ENCODE measurements at places on chromosomes 3 and 15.

DNA sequence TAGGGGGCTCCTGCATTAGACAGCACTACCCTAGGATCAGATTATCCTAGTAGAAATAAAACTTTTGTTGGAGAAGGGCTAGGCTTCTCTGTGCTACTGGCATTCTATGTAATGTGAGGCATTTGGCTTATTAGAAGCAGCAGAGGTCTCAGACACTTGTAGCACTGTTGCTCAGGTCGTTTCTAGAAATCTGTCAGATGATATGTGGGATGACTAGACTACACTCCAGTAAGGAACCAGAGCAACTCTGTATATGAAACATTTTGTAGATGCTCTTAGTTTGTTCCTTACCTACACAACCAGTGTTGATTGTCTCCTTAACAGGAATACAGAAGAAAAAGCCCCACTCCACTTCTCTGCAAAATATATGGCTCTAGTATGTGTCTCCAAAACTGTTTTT is 21.9 kb upstream of the FBXL22 start:
- peaks cover 29% of the 10 kb centered on the region for H3K36me3 ChIP-seq
- no peaks in the 10 kb centered on the region for H3K27me3 ChIP-seq
- H3K4me1 ChIP-seq = peaks cover 6% of the 10 kb centered on the region
- no peak overlapping the region for H3K27ac ChIP-seq

- peaks cover 1% of the 10 kb centered on the region for H3K27me3 ChIP-seq
- DNase-seq = no peak
- no peak overlapping the region for H3K27ac ChIP-seq
- no peaks in the 10 kb centered on the region for H3K4me1 ChIP-seq
Measured at GRCh38 chr15:92452143-92452542, 58.5 kb downstream of the ST8SIA2 start.

- H3K36me3 ChIP-seq = peaks cover 3% of the 10 kb centered on the region
- H3K27ac ChIP-seq = no peak overlapping the region
- DNase-seq = no peak
- no peaks in the 10 kb centered on the region for H3K27me3 ChIP-seq
- H3K4me3 ChIP-seq = no peak overlapping the region
- H3K4me1 ChIP-seq = peaks cover 5% of the 10 kb centered on the region
Measured at GRCh38 chr3:59580996-59581395, 531.2 kb upstream of the CFAP20DC start.

- DNase-seq = no peak
- no peak overlapping the region for H3K27ac ChIP-seq
- no peak overlapping the region for H3K4me3 ChIP-seq
- peaks cover 1% of the 10 kb centered on the region for H3K27me3 ChIP-seq
- no peaks in the 10 kb centered on the region for H3K36me3 ChIP-seq
Measured at GRCh38 chr3:129211345-129211744, 27.6 kb upstream of the CNBP start.

- DNase-seq = no peak
- peaks cover 25% of the 10 kb centered on the region for H3K4me1 ChIP-seq
- H3K4me3 ChIP-seq = no peak overlapping the region
- H3K27me3 ChIP-seq = peaks cover 10% of the 10 kb centered on the region
Measured at GRCh38 chr15:33200444-33200843, 5.9 kb upstream of the FMN1 start.

- no peaks in the 10 kb centered on the region for H3K36me3 ChIP-seq
- DNase-seq = no peak
- no peak overlapping the region for H3K27ac ChIP-seq
Measured at GRCh38 chr15:41979493-41980266, 7.3 kb upstream of the EHD4 start.

GRCh38 chr15:70605606-70606410 is 157.6 kb downstream of the UACA start:
- no peak overlapping the region for H3K4me3 ChIP-seq
- H3K36me3 ChIP-seq = no peaks in the 10 kb centered on the region
- no peaks in the 10 kb centered on the region for H3K27me3 ChIP-seq
- no peaks in the 10 kb centered on the region for H3K4me1 ChIP-seq
- no peak overlapping the region for H3K27ac ChIP-seq

- peaks cover 14% of the 10 kb centered on the region for H3K27me3 ChIP-seq
- H3K4me3 ChIP-seq = no peak overlapping the region
- DNase-seq = no peak
- H3K36me3 ChIP-seq = no peaks in the 10 kb centered on the region
Measured at GRCh38 chr3:190097025-190097424, 23.7 kb downstream of the P3H2 start.

DNA sequence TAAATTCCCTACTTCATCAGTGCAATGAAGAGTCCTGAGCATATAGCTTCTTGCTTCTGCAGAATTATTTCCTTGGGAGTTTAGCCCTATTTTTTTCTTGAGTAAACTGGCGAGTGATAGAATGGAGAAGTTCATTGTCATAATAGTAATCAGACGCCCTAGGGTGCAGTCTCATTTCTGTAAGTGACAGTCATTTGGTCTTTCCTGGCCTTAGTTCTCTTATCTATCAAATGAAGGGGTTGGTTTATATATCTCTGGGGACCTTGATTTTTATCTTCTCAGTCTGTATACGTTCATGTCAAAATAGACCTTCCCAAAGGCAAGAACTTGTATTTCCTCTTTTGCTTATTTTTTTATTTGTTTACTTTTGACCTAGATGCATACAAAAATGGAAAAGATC is 9.9 kb upstream of the ALPK3 start:
- no peak overlapping the region for H3K4me3 ChIP-seq
- H3K27ac ChIP-seq = no peak overlapping the region
- H3K4me1 ChIP-seq = no peaks in the 10 kb centered on the region
- no peaks in the 10 kb centered on the region for H3K27me3 ChIP-seq

DNA sequence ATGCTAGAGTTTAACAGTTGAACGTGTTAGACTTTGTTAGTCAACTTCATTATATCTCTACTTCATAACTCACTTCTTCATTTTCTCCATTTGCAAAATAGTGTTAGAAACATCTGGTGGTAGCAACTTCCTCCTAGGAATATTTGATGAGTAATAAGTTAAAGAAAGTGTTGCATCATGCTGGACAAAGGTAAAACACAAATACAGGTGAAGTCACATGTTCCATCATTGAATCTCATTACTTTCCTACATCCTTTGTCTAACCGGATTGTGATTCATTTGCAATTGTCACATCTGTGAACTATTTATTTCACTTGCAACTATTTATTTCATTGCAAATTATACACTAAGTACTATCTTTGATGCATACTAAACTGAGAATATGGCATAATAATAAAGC is 186.5 kb downstream of the TUSC7 start:
- no peak overlapping the region for H3K4me3 ChIP-seq
- no peaks in the 10 kb centered on the region for H3K4me1 ChIP-seq
- no peak overlapping the region for H3K27ac ChIP-seq
- no peak for DNase-seq

DNA sequence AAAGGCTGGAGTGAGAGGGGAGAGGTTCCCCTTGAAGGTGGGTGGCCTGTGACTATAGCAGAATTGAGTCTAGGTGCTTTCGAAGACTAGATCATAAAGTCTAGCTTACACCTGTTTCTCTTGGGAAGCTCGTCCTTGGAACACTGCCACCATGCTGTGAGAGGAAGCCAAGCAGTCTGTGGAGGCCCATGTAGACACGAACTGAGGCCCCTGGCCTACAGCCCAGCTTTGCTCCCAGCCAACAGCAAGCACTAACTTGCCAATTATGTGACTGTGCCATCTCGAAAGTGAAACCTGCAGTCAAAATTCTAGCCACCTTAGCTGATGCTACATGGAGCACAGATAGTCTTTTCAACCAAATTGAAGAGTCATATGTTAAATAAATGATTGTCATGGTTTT is 190.5 kb upstream of the NECTIN3 start:
- peak; percentile 17 for DNase-seq
- H3K36me3 ChIP-seq = no peaks in the 10 kb centered on the region
- no peaks in the 10 kb centered on the region for H3K4me1 ChIP-seq
- H3K27me3 ChIP-seq = no peaks in the 10 kb centered on the region
- H3K27ac ChIP-seq = no peak overlapping the region

DNA sequence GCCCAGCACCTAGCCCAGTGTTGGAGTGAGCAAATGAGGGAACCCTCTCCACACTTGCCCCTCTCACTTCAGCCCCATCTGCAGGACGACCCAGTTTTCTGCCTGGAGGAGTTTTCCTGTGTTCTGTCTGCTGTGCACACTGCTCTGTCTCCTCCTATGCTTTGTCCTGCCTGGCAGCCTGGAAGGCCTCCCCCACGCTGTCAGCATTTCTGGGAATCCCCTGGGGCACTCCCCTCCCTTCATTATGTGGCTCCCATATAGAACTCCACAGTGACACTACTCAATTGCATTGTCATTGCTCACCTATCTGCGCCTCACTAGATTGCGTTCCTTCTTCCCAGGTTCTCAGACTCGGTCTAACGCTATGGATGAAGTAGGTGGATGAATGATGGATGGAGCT is 13.9 kb downstream of the CLSTN2 start:
- DNase-seq = peak; percentile 8
- H3K36me3 ChIP-seq = no peaks in the 10 kb centered on the region
- H3K4me3 ChIP-seq = no peak overlapping the region
- peaks cover 2% of the 10 kb centered on the region for H3K4me1 ChIP-seq

DNA sequence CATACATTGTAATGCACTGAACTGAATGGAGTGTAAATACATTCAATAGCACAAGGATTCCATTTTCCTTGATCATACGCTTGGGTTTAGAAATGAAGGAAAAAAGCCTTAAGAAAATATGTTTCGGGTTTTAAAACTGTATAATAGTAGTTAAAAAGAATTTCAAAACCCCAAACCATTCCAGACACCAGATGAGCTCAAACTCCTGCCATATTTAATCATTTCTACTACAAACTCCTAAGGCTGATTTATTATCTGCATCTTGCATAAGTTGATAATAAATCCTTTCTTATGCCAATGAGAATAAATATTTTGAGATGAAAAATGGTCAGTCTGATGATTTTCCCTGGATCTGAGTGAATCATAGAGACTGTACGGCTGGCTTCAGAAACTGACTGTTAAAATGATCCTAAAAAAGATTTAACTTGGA is 51.0 kb downstream of the NR1D2 start:
- no peaks in the 10 kb centered on the region for H3K36me3 ChIP-seq
- no peak overlapping the region for H3K27ac ChIP-seq
- DNase-seq = no peak
- no peak overlapping the region for H3K4me3 ChIP-seq

DNA sequence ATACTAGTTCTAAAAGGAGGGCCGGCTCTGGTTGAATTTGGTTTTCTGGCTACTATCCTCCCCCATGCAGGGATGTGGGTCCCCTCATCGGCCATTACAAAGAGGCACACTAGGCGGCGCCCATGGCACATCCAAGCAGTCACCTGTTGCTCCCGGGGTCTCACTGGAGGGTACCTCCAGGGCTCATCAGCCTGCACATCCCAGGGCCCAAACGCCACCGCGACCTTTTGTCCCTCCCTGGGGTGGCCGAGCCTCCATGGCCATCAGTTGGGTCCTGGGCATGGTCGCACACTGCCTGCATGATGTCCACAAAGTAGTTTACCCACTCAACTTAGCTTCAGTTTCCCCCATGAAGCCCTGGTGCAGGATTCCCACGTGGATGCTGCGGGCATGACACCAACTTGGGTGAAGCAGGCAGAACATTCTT is 28.3 kb downstream of the IDH3A start:
- H3K27me3 ChIP-seq = no peaks in the 10 kb centered on the region
- H3K27ac ChIP-seq = no peak overlapping the region

DNA sequence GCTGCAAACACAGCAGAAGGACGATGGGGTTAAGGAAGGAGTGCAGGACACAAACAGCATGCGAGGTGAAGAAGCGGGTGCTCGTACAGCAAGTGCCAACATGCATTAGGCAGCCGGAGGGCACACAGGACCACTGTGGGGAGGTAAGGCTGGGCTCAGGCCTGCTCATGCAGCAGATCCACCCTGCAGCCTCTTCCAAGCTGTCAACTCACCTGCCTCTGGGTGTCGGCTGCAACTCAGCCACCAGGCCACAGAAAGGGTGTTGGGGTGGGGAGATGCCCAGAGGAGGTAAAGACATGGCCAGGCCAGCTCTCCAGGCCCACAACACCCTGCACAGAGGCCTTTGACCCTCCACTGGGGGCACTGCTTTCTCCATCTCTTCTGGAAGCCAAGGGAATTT is 44.2 kb downstream of the TGM4 start:
- H3K4me3 ChIP-seq = no peak overlapping the region
- H3K4me1 ChIP-seq = no peaks in the 10 kb centered on the region
